Prostate gland (tissue), 2 donors: ENCODE measurements at places on chromosomes 16 and 17. TPM values are rescaled to one million over a fixed set of nuclear protein-coding genes. Genes with fewer than 3 reads are reported as not detected.

- H3K4me3 ChIP-seq = no peak overlapping the region
- H3K27ac ChIP-seq = no peak overlapping the region
- DNase-seq = no peak
- no peaks in the 10 kb centered on the region for H3K36me3 ChIP-seq
- no peaks in the 10 kb centered on the region for H3K27me3 ChIP-seq
Observed at GRCh38 chr16:53212893-53213223, 158.1 kb downstream of the CHD9 start.

GRCh38 chr17:82029990-82030469 lies 1.4 kb upstream of the RAC3 start:
- peak overlapping the region; percentile 40 for H3K4me3 ChIP-seq
- H3K27ac ChIP-seq = peak overlapping the region; percentile 87

- no peaks in the 10 kb centered on the region for H3K4me1 ChIP-seq
- no peaks in the 10 kb centered on the region for H3K36me3 ChIP-seq
- no peaks in the 10 kb centered on the region for H3K27me3 ChIP-seq
Observed at GRCh38 chr16:66851166-66851964, 7.2 kb downstream of the CA7 start.

- no peak overlapping the region for H3K27ac ChIP-seq
- H3K36me3 ChIP-seq = no peaks in the 10 kb centered on the region
Observed at GRCh38 chr17:4340914-4341615, 25.4 kb downstream of the UBE2G1 start.

- H3K4me3 ChIP-seq = no peak overlapping the region
- H3K27me3 ChIP-seq = no peaks in the 10 kb centered on the region
- H3K27ac ChIP-seq = peak overlapping the region; percentile 66
- H3K36me3 ChIP-seq = no peaks in the 10 kb centered on the region
- no peak for DNase-seq
- H3K4me1 ChIP-seq = peaks cover 16% of the 10 kb centered on the region
Observed at GRCh38 chr17:40553694-40554534, 11.4 kb downstream of the CCR7 start.

- peak overlapping the region; percentile 68 for H3K4me3 ChIP-seq
- no peaks in the 10 kb centered on the region for H3K27me3 ChIP-seq
- H3K4me1 ChIP-seq = peaks cover 14% of the 10 kb centered on the region
Observed at GRCh38 chr17:8187517-8188262, 2.3 kb downstream of the BORCS6 start.

GPRC5C gene
- total RNA-seq = 186 TPM

PLD6 gene
- 26.4 TPM for total RNA-seq
